Stimulated activated CD4-positive, alpha-beta T cell treated with anti-CD3 and anti-CD28 coated beads, Interleukin-15, amount 100 ng/mL, for 1 hour (primary cell): ENCODE measurements at places on chromosomes 12 and 14.

DNA sequence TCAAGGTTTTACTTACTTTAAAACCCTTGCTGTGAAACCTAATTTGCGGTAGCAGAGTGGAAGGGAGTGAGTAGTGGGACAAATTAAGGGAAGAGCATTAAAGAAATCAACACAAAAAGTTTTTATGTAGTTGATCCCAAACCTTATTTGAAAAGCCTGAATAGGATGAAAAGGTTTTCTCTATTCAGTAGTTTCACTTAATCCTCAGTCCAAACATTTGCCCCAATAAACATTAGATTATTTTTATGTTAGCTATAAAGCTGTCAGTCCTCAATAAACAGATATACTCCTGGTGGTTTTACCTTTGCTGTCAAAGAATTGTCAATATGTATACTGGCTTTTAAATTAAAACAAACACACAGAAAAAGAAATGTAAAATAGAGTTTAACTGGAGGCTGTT lies 136.0 kb downstream of the PAX9 start:
- DNase-seq = no peak

- DNase-seq = no peak
These were observed 103.3 kb upstream of the CCDC175 start for GRCh38 chr14:59679872-59680271.

- DNase-seq = no peak
These were observed 14.0 kb upstream of the CPSF6 start for GRCh38 chr12:69225251-69225910.

GRCh38 chr14:32070282-32070681 lies 6.8 kb upstream of the ARHGAP5 start:
- no peak for DNase-seq

- DNase-seq = no peak
These were observed 18.2 kb downstream of the ACVRL1 start for GRCh38 chr12:51925346-51926063.

GRCh38 chr14:24389226-24389848 lies 9.5 kb upstream of the NYNRIN start:
- DNase-seq = no peak

- DNase-seq = no peak
These were observed 337.1 kb downstream of the TMEM121 start for GRCh38 chr14:105863296-105864108.

- no peak for DNase-seq
These were observed 2.3 kb upstream of the HSPB8 start for GRCh38 chr12:119176267-119177055.

DNA sequence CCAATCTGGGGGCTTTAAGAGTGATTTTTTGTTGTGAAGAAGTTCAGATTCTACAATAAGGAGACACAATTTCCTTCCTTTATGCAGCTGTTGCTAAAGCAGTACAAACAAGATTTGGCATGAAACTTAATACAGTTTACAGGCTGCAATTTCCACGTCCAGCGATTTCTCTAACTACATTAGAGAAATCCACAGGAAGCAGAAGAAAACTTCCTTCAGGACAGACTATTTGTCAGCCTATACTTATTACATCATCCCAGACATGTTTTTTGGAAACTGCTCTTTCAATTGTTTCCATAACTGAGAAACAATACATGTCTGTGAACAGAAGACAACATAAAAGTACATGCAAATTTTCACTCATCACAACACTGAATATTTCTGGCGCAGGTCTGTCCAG lies 204.3 kb downstream of the TTC7B start:
- no peak for DNase-seq

- DNase-seq = no peak
These were observed 16.7 kb downstream of the CHST11 start for GRCh38 chr12:104473374-104473983.

GRCh38 chr12:107207931-107208525 lies 114.7 kb upstream of the CRY1 start:
- no peak for DNase-seq

DNA sequence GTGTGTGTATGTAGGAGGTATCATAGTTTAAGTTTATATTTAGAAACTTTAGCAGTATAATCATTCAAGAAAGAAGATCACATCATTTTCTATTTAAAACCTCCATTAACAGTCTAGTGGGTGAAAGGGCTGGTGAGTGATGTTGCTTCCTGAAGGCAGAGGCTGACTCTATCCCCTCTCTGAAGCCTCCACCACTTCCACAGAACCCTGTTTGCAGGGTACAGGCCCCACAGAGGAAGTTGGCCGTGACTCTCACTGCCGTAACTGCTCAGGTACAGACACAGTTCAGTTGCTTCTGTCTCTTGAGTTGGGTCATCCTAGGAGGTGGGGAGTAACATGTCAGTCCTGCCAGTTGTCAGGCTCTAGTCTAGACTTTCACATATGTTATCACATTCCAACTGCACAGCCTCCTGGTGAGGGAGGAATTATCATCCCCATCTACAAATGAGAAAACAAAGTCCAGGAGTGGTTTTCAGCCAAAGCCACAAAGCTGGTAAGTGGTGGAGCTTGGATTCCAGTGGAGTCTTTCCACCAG lies 31.5 kb downstream of the CFL2 start:
- DNase-seq = no peak

DNA sequence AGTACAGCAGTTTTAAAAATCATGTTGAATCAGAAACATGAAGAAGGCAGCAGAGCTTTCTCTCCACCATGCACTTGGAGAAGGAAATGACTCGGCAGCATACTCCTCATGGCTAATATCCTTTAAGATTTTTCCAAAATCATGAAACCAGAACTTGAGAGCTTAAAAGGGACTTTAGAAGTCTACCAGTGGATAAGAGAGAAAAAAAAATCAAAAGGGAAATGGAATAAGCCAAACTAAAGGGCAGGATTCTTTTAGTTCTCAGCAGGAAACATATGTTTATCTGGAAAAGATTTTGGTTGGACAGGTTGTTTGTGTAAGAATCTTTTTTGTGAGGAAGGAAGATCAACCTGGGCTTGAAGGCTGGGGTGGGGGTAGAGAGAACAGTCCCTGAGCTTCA lies 111.8 kb downstream of the PRKCH start:
- DNase-seq = no peak

DNA sequence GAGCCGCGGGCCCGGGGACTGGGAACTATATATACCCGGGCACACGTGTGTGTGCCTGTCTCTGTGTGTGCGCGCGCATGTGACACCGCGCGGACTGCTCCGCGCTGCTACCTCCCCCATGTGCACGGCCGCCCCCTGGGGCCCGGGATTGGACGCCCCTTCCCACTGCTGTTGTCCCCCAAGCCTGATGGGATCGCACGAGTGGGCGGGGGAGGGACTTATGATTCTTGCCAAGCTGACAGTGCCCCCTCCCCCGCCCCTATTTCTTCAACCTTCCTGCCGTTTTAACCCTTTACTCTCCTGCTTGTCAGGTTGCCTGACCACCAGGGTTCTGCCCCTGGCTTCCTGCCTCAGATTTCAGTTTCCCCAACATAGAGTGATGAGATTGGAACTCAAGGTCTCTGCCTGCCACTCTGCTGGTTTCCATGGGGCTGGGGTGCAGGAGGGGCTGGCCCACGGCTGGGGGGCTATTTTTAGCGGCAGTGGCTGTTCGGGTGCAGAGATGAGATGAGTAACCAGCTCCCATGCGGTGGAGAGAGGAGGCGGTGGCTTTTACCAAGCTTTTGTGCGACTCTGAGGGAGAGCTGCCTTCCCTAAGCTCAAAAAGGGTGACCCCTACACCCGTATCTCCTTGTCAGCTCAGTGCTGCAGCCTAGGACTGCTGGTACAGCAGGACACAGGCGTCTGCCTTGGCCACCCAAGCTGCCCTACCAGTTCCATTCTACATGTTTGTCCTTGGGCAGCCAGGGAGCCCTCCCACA lies at the start of gene DDN:
TSS of gene DDN (minus strand) at position 5 of the 761 bp plus-strand sequence. CDS start 88 bp downstream, outside the sequence.
- peak; percentile 32 for DNase-seq

GRCh38 chr12:8987685-8988084 lies 1.7 kb upstream of the KLRG1 start:
- no peak for DNase-seq

DNA sequence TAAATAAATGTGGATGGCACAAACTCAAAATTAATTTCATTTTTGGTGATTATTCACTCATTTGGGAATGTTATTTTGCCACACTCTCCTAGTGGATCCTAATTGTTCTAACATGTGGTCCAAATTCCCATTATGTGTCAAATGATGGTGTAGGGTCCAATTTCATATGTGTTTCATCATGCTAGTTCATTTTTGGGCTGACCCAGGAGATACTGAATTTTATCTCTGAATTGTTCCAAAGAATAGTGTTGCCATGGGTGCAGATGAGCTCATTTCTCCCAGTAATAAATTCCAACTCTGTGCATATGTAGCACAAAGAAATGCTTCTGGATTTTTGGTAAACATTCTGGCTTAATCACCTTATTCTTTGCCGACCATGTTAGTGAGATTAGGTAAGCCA lies 23.5 kb upstream of the SEL1L start:
- DNase-seq = no peak

GRCh38 chr12:95384785-95385184 lies 89.2 kb upstream of the METAP2 start:
- DNase-seq = no peak

- no peak for DNase-seq
These were observed 29.9 kb downstream of the PPFIBP1 start for GRCh38 chr12:27553941-27554340.

DNA sequence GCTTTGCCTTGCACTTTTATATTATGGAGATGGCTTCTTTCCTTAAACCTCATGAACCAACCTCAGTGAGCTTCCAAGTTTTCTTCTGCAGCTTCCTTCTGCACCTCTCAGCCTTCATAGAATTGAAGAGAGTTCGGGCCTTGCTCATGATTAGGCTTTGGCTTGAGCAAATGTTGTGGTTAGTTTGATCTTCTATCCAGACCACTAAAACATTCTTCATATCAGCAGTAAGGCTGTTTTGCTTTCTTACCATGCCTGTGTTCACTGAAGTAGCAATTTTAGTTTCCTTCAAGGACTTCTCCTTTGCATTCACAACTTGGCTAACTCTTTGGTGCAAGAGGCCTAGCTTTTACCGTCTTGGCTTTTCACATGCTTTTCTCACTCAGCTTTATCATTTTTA lies 125.4 kb downstream of the SNAPC1 start:
- no peak for DNase-seq

GRCh38 chr12:87848248-87848868 lies 180.8 kb downstream of the C12orf50 start:
- no peak for DNase-seq

- DNase-seq = no peak
These were observed 22.1 kb downstream of the SAMD4A start for GRCh38 chr14:54589076-54589475.

DNA sequence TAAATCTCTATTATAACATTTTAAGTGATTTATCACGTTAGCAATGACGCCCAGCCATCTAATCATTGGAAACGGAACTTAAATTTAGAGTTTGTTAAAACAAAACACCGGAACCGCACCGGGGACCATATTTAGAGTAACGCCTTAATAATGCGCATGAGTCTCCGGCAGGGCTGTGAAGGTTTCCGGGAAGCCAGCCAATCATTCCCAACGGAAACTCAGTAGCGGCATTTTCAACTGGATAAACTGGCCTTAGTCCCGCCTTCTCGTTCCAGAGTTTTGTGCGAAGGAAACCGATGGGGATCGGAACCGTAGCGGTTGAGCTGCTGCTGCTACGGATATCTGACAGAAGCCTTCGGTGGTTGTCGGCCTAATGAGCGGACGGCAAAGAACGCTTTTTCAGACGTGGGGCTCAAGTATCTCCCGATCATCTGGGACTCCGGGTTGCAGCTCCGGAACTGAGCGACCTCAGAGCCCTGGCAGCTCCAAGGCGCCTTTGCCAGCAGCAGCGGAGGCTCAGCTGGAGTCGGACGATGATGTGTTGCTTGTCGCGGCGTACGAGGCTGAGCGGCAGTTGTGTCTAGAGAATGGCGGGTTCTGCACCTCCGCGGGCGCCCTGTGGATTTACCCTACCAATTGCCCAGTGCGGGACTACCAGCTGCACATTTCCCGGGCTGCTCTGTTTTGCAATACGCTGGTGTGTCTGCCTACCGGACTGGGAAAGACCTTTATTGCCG lies at the start of gene FANCM:
TSS of gene FANCM (plus strand) at position 272 of the 737 bp plus-strand sequence. CDS start at position 374, 102 bp downstream.
- DNase-seq = peak; percentile 62

GRCh38 chr12:71371122-71371521 lies 68.5 kb upstream of the LGR5 start:
- DNase-seq = no peak

DNA sequence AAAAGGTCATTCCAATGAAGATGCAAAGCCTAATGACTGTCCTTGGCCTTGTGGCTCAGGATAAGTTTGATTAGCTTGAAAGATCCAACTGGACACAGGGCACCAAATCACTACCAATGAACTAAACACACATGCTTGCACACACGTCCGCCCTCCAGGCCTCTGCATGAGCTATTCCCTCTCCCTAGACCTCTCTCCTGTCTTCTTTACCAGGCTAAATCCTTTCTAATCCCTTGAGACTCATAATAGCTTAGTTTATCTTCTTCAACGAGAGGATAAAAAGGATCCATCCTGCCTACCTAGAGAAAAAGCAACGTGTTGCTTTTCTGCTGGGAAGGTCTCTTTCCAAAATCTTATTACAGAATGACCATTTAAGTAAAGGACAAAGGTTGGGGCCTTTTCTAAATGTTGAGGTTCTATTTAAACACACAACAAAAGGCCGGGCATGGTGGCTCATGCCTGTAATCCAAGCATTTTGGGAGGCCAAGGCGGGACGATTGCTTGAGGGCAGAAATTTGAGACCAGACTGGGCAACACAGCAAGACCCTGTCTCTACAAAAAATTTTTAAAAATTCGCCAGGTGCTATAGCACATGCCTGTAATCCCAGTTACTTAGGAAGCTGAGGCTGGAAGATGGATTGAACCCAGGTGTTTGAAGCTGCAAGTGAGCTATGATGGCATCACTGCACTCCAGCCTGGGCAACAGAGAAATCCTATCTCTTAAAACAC lies 22.4 kb downstream of the PXN start:
- no peak for DNase-seq

DNA sequence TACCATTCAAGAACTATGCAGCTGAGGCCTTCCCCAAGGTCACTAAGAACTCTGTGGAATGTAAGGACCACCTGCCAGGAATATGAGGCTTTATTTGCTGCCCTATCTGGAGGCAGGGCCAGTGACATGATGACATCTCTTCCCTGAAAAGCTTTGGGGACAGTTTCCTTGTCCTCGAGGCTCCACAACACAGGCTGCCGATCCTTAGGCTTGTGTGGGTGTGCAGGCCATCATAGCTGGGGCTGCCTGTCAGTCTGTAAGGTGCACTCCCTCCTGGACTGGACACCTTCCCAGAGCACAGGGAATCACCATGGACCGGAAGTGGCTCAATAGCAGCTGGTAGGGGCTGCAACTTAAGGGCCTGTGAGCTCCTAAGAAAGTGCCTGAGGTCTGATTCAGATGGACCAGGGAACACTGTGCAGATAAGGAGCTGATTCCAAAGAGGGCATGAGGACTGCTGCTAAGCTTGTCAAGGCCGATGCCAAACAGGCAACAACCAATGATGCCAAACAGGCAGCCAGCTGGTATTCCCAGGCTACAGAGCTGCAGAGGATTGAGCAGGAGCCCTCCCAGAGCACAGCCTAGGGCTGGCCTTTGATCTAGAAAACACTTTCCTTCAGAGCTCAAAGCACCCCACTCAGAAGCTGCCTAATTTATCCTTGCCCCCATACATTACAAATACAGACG lies 84.3 kb downstream of the CRACR2A start:
- DNase-seq = no peak
